ENCODE measurements at places on chromosomes 16 and 17. TPM values are rescaled to one million over a fixed set of nuclear protein-coding genes. Genes with fewer than 3 reads are reported as not detected.

TAC4 gene
- not detected for total RNA-seq

DLX4 gene
- 1.9 TPM for total RNA-seq

ABCC12 gene
- 0.02 TPM for total RNA-seq

CA5A gene
- total RNA-seq: not detected

IRF8 gene
- total RNA-seq: 0.34 TPM

KLHL10 gene
- not detected for total RNA-seq

C17orf67 gene
- total RNA-seq: 1.3 TPM

WFDC1 gene
- not detected for total RNA-seq

GNGT2 gene
- total RNA-seq: 0.71 TPM

TEX14 gene
- total RNA-seq: 0.33 TPM
